ENCODE measurements at places on chromosomes 16 and 17.

DNA sequence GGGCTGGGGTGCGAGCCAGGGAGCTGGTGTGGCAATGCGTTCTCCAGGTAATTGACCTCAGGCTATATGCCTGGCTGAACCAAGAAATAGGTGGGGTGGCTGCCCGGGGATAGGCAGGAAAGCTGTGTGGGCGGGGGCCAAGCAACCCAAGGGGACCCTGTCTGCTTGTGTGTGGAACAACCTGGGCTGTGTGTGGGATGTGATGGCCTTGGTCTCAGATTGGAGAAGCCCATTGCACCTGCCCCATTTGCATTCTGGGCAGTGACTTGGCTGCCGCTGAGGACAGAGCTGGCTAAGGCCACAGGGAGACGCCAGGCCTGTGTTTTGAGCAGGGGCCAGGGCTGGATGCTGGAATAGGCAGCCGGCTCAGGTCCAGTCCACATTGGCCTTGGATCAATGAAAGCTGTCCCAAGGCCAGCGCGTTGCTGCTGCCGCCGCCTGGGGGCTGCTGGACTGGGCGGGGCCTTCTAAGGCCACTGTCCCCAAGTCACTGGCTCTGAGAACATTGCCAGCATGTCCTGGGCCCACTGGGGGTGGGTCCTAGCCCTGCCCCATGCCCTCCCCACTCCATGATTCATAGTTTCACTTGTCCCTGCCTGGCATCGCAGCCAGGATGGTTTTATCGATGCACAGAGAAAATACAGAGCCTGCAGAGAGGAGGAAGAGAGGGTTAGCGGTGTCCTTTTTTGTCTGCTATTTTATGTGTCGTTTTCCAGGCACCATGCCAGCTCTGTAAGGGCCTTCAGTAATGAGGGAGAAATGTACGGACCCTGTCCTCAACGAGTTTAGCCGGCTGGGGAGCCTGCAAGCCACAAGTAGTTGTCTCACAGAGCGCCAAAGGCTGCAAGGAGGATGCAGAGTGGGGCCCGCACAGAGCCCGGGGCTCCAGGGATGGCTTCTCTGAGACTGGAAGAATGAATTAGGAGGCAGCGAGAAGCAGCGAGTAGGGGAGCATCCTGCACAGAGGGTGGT lies 43.9 kb downstream of the NKD1 start:
- no peak for DNase-seq

DNA sequence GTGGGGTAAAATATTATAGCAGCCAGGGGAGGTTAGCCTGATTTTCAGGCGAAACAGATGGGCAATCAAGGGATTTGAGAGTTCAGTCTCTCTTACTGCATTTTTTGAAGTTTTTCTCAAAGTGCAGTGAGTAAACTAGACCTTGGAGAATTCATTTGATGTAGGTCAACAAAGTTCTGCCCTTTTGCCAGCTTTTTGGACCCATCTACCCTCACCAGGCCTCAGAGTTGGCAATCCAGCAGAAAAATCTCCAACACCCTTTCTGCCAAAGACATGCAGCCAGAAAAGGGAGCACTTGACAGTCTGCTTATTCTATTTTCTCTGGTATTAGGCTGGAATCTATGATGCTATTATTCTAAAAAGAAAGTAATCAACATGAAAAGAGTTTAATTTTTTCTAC lies 162.2 kb upstream of the TOM1L1 start:
- no peak for DNase-seq

DNA sequence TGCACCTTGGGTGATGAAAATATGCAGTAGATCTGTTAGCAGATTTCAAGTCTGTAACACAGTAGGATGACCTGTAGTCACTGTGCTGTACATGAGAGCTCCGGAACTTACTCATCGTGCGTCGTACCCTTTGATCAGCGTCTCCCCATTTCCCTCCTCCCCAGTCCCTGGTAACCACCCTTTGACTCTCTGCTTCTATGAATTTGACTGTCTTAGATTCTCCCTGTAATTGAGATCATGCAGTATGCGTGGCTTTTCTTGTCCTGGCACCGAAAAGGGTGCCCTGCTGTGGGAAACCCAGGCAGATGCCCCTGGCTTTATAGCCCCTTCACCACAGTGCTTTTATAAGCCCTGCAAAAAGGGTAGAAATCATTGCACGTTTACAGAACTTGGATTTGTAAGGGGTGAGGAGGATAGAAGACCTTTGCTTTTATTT lies 20.5 kb downstream of the CLEC16A start:
- DNase-seq: no peak

DNA sequence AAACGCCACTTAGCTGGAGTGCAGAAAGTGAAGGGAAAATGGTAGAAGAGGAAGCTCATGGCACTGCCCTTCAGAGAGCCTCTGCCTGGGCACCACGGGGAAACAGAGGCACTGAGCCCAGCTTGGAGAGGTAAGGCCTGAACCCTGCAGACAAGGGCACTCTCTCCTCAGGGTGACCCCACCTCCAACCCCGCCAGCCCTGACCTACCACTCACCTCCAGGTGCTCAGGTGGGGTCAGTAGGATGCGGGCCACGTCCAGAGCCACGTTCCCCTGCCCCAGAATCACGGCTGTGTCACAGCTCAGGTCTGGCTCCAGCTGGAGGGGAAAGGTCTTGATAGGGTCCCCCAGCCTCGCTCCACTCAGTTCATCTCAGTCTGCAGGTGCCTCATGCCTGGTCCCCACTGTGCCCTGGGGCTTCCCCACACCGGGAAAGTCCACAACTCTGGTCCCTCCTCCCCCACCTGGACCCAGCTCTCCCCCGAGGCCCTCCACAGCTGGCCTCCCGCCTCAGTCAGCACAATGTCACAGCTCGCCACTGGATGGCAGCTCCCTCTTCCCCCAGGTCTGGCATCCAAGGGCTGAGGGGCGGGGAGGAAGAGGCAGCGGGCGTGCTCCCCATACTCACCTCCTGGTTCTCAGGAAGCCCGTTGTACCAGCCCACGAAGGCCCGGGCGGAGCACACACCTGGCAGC lies 6.0 kb upstream of the GRIN2C start:
- no peak for DNase-seq

DNA sequence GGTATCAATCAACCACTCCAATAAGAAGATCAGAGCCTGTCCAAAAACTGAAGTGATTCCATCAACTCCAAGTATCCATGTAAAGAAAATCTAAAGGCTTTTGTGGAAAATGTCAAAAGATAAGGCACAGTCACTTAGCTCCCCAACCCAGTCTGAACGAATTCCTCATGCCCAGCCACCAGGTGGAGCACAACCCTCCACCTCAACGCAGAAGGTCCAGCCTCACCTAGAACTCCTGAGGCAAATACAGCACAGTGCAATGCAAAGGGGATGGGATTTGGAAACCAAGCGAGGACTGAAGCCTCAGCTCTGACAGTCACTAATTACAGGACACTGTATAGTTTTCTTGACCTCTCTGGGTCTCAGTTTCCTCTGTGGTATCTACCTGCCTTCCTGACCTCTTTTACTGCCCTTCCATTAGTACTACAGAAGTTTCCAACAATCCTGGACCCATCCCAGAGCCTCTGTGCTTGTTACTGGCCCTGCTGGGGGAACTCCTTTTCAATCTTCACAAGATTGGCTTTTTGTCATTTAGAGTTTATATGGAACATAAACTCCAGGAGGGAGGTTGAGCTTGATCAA lies 2.0 kb downstream of the NCBP3 start:
- no peak for DNase-seq

GRCh38 chr17:49822829-49823228 lies 25.0 kb downstream of the TAC4 start:
- DNase-seq: no peak

DNA sequence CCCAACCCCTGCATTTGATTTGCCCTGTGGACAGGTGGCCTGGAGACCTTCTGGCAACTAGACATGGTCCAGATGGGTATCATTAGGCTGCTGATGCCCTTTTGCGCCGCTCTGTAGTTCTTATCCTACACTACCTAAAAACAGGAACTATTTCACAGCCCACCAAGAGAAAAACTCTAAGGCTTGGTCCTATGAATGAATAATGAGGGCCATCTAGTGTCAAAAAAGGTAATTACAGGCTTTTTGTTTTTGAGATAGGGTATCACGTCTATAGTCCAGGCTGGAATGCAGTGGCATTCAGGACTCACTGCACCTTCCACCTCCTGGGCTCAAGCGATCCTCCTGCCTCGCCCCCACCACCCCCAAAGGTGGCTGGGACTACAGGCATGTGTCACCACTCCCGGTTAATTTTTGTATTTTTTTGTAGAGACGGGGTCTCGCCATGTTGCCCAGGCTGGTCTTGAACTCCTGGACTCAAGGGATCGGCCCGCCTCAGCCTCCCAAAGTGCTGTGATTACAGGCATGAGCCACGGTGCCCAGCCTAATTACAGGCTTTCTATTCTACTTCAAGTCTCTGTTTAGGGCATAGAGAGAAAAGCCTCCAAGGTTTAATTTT lies 20.9 kb downstream of the COIL start:
- DNase-seq: no peak

- no peak for DNase-seq
Observed at GRCh38 chr17:18954321-18954720, 2.4 kb downstream of the SLC5A10 start.

GRCh38 chr17:51510940-51511339 lies 250.6 kb downstream of the UTP18 start:
- DNase-seq: no peak

- DNase-seq: no peak
Observed at GRCh38 chr17:41413353-41413957, 10.9 kb downstream of the KRT37 start.

GRCh38 chr17:38870259-38871165 lies 654 bp downstream of the LASP1 start:
- no peak for DNase-seq

GRCh38 chr16:65235339-65236177 lies 113.7 kb upstream of the CDH11 start:
- DNase-seq: no peak

- no peak for DNase-seq
Observed at GRCh38 chr17:37824534-37825485, 80.0 kb upstream of the HNF1B start.

DNA sequence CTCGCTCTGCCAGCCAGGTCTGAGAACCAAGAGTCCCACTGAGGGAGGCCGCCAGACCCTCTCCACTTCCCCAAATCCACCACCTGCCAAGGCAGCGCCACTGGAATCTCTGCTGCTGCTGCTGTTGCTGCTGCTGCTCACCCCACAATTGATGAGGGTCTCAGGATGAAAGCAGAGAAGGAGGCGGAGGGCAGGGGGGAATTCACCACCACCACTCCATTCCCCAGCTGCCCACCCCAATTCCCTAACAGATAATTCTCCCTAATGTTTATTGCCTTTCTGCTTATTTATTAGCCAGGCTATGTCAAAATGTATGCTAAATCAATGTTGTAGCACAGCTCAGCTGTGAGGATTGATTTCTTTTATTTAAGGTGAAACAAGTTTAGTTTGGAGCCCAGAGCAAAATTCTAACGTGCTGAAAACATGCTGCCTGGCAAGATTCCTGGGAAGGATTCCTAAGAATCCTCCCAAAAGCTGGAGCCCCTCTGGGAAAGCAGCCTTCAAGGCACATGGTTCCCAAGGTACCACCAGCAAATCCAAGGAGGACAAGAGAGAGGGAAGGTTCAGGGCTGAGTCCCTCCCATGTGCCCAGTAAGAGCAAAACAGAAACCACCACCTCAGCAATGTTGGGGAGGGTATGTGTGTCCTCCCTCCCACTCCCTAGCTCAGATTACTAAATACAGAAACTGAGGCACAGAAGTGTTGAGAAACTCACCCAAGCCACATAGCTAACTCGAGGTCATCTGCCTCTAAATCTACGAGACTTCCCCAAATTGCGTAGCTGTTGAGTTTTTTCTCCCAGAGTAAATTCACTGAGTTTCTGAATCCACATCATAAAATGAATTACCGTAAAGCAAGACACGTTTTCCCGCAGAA lies 12.2 kb upstream of the CDH5 start:
- no peak for DNase-seq

- no peak for DNase-seq
Observed at GRCh38 chr17:50563092-50563511, 2.6 kb downstream of the CACNA1G start.

GRCh38 chr17:58328195-58329034 lies at the start of gene TSPOAP1:
Gene TSPOAP1, minus strand, starts transcription at chr17:58328795. Its CDS starts 875 bp downstream, at chr17:58327920.
- DNase-seq: no peak

DNA sequence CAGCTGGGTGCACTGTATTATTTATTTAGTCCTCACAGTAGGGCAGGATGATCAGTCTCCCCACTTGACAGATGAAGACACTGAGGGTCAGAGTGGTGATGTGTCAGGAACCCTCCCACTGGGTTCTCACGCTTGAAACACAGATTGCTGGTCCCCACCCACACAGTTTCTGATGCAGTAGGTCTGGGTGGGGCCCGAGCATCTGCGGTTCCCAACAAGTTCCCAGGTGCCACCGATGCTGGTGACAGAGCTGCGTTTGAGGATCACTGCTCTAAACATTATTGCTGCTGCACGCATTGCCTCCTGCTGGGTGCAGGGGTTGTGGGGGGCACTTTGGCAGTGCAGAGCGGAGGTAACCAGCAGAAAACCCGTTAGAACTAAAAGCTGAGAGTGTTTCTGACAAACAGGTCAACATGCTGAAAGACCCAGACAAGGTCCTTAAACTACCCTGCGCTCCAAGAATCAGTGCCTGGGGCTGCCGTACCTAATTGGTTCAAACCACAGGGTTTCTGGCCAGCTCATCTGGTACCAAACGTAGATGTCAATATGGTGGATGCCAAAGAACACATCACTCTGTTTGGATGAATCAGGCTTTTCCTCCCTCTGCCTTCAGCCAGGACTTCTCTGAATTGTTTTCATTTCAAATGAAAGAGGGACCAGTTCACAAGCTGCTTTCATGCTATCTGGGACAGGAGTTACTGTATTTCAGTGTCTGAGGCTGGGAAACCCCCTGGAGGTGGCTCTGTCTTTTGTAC lies 76.0 kb downstream of the ABCC1 start:
- no peak for DNase-seq

DNA sequence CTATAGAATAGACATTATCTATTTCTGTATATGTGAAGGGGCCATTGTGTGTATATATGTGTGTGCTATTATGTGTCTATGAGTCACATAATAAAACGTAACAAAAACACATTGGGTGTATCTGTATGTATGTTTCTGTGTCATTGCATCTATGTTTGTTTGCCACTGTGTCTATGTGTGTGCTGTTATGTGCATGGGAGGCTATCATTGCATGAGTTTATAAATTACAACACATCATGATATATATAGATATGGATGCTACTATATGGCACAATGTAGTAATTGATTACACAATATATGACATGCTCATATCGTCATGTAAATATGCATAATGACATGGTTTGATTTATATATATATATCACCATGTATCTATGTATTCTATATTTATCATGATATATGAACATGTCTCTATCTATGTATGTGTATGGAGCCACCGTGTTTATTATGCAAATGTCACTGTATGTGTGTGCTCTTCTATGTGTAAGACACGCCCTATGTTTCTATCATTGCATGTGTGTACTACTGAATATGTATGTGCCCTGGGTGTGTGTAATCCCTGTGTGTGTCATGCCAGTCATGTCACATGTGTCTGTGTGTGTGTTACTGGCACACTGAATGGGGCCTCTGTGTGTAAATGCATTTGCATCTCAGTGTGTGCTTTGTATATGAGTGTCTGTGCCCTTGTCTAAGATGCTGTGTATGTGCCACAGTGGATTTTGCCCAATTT lies 1.4 kb upstream of the TSPOAP1 start:
- DNase-seq: no peak

DNA sequence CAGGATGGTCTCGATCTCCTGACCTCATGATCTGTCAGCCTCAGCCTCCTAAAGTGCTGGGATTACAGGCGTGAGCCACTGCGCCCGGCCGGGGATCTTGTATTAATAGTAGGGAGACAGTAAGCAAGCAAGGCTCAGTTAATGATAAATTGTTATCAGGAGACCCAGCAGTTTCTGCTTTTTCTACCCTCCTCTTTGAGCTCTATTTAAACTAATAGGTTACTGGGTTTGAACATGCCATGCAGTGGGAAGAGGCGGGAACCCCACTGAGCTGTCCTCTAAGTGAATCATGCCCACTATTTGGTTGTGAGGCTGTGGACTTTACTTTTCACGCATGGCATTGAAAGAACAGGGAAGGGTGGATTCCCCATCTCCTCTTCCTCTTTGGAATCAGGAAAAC lies 223.9 kb downstream of the WWOX start:
- DNase-seq: no peak
